Activated CD8-positive, alpha-beta memory T cell treated with anti-CD3 and anti-CD28 coated beads for 24 hours (primary cell): ENCODE measurements at places on chromosomes 2 and 18.

- no peak for DNase-seq
Observed at GRCh38 chr2:74952575-74952974, 5.9 kb upstream of the POLE4 start.

GRCh38 chr2:57740891-57741290, 305.7 kb upstream of the VRK2 start:
- DNase-seq = no peak

DNA sequence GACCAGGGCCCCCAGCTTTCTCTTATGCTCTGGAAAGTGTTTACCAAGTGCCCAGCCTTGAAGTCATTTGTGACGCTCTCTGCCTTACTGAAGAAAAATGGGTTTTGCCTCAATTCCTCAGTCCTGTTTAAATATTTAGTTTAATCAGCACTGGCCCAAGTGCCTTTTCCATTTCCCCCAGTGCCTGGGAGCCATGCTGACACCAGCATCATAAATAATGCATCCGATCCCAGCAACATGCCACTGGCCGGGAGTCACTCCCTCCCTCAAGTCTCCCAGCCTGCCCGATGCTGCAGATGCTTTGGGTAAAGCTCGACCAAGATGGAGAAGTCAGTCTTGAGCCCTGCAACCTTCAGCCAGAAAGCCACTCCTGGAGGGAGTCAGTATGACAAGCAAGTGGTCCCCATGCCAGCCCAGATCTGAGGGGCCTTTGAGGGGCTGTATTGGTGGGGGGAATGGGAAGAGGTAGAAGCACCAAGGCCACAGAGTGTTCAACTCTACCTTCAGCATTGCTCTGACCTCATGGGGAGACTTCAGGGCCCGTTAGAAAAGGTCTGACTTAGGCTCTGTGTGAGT, 12.0 kb upstream of the MTA3 start:
- no peak for DNase-seq

- DNase-seq = no peak
Observed at GRCh38 chr18:59140302-59140885, 710 bp downstream of the SEC11C start.
